M059J (cell line): ENCODE measurements at places on chromosomes 5 and 9.
A peak's percentile ranks its signal among the peaks of the same experiment; 100 is the strongest.

- no peak for DNase-seq
Observed at GRCh38 chr5:152379331-152379730, 25.7 kb downstream of the NMUR2 start.

DNA sequence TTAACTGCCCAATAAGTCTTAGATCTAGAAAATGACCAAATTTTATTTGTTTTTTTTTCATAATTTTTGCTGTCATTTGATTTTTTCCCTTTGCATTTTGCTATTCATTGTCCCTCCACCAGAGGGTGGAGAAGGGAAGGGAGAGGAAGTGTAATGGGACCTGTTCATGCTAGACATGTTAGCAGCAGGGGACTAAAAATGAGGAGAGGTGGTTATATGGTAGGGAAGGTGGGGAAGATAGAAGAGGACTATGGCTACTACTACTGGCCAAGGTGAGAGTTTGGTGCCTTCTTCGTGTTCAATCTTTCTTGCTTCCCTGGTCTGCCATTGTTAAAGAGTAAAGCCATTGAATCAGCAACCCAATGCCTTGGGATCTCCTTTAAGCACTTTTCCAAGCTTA, 6.4 kb downstream of the GRIA1 start:
- DNase-seq, result peak; percentile 55

DNA sequence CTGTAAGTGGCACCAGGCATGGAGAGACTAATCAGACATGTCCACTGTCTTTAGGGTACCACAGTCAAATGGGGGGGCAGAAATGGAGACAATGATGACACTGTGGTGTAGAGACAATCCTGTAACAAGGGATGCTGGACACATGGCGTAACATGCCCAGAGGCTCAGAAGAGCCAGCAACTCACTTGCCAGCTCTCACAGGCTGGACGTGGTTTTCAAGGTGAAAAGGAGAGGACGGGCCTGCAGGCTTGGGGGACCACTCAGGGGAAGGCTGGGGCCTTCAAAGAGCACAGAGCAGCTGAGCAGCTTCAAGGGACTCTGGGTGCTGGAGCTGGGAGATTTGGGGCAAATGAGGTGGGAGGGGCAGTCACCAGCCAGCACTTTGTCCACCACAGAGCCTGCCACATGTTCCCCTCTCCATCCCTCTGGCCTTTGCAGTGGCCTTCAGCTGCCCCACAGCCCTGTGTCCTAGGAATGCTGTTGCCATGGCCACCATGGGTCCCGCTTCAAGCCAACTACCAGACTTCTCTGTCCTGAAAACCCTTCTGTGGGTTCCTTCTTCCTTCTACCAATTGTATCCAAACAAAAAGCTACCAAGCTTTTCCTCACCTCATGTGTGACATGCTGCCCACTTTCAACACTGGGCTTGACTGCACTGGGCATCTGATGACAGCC, 140.4 kb downstream of the GABBR2 start:
- no peak for DNase-seq

DNA sequence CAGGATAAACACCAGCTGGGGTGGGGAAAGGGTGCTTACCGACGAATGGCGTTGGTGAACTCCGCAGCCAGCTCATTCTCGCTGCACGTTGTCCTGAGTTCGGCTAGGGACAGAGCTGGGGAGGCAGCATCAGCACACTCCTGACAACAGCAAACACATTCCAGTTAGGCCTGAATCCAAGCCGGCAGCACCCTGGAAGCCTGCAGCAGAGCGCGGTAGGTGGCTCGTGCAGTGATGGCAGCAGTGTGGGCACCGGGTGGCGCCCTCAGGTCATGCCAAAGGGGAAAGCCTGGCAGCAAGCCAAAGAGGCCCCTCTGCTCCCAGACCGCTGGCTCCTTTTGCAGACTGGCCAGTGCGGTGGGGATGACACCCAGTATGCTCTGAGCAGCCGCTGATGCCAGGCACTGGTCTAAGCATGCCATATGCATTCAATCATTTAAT, 66.9 kb downstream of the DCP2 start:
- no peak for DNase-seq
